ENCODE measurements at places on chromosomes 6 and 20. TPM values are rescaled to one million over a fixed set of nuclear protein-coding genes. Genes with fewer than 3 reads are reported as not detected.

DNA sequence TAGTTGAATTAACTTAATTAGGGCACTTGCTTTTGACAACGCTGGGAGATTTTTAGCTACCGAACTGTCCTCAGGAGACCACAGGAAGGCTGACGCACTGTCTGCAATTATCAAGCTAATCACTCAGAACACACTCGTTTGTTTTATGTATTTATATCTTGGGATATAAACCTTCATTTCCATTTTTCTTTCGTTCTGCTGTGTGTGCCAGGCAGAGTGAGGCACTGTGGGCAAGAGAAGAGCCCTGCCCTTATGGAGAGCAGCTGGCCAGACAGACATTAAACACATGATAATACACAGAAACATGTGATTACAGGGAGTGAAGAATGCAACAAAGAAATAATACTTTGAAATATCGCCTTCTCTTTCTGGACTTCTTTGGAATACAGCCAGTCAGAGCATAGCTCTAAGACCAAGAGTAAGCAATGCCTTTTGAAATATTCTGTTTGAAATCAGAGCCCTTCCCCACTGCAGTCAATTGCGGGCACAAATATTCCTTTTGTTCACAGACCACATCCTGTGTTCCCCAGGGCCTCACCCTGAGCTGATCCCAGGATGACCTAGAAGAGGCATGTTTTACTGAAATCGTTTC is 96.8 kb downstream of the ANKRD60 start:
- peak; percentile 32 for DNase-seq

GRCh38 chr20:46229478-46230105 is 78.7 kb downstream of the CDH22 start:
- no peak for DNase-seq

The ZSCAN12 gene
- 5.9 TPM for total RNA-seq

The FHL5 gene
- 21.4 TPM for total RNA-seq

All from vagina (tissue), 2 donors.